ENCODE measurements at places on chromosomes 1 and 21. TPM values are rescaled to one million over a fixed set of nuclear protein-coding genes. Genes with fewer than 3 reads are reported as not detected.

Gene COL24A1
- total RNA-seq = not detected

Gene TRIM67
- not detected for total RNA-seq

Gene TNFAIP8L2
- total RNA-seq = 21.2 TPM

Gene SPRR2F
- total RNA-seq = not detected

Gene SEC16B
- 0.42 TPM for total RNA-seq

Gene PPM1J
- total RNA-seq = not detected

Gene C1QC
- 1.3 TPM for total RNA-seq

Gene DNAJC16
- total RNA-seq = 15.7 TPM

Gene PRPF38A
- total RNA-seq = 87.1 TPM

Gene NCMAP
- total RNA-seq = 0.23 TPM
